ENCODE measurements at places on chromosomes 11 and 22.

DNA sequence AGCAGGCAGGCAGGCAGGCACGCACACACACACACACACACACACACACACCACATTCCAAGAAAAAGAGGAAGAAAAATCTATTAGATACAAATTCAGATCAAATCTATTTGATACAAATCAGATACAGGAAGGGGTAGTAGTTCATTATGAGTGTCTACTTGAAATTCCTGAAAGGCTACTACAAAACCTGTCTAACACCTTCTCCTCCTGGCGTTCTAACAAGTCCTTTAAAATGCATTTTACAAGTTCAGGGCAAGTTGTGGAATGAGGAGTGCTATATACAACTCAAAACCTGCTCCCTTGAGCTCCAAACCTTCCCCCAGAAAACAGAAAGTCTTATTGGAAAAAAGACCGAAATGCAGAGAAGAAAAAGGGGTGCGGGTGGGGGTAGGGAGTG is 476 bp downstream of the ARHGAP32 start:
- no peak for DNase-seq

- no peak for DNase-seq
Measured at GRCh38 chr22:47200273-47201051, 438.0 kb downstream of the TBC1D22A start.

GRCh38 chr22:39361496-39361895 is 11.7 kb downstream of the SYNGR1 start:
- no peak for DNase-seq

DNA sequence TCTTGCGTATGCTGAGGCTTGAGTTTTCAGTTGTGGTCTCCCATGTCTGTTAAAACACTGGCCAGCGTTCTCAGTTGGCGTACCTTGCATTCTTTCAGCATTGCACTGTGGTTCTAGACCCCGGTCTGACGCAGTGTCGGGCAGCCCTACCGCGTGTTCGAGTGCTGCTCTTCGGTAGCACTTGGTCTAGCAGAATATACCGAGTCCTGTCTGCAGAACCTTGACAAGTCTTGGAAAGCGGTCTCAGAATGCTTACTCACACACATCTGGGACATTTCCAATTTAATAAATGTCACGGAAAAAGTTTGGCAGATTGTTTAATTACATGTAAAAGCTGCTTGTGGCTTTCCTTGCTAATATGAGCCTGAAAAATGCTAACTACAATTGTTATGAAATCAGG is 32.6 kb downstream of the PPFIA1 start:
- no peak for DNase-seq

GRCh38 chr11:12585861-12586260 is 88.4 kb upstream of the TEAD1 start:
- DNase-seq, result no peak

DNA sequence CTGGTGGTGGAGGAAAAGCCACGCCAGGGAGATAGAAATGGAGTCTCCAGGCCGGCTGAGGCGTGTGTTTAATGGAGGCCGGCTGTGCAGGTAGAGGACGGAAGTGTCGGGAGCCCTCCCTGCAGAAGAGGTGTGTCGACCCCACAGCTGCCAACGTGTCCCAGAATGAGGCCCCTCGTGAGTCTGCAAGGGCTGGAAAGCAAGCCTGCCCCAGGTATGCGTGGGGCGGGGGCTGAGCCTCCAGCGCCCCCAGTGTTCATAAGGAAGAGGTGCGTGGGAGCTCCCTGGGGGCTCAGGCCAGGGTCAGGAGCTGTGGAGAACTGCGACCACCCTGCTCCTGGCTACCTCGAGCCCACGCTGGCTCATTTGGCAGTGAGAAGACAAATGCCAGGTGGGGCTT is 38.0 kb upstream of the JAM3 start:
- no peak for DNase-seq

DNA sequence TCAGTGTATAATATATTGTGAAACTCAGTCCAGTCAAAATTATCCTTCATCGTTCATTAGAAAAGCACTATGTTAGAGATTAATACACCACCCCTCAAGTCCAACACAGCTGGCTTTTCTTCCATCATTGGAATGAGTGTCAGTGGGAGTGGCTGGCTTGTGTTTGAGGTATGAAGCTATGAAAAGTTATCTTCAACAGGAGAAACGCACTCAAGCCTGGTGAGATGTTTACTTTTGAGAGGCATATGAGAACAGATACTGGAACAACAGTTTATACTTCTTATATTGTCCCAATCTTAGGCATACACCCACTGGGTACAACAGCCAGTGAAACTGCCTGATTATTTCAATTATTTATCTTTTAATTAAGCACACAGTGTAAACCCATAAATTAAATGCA is 34.3 kb downstream of the PLEKHB1 start:
- DNase-seq, result no peak

- DNase-seq, result no peak
Measured at GRCh38 chr11:34977089-34977912, 60.9 kb downstream of the PDHX start.

- DNase-seq, result no peak
Measured at GRCh38 chr11:12200279-12200990, 90.0 kb downstream of the MICAL2 start.

DNA sequence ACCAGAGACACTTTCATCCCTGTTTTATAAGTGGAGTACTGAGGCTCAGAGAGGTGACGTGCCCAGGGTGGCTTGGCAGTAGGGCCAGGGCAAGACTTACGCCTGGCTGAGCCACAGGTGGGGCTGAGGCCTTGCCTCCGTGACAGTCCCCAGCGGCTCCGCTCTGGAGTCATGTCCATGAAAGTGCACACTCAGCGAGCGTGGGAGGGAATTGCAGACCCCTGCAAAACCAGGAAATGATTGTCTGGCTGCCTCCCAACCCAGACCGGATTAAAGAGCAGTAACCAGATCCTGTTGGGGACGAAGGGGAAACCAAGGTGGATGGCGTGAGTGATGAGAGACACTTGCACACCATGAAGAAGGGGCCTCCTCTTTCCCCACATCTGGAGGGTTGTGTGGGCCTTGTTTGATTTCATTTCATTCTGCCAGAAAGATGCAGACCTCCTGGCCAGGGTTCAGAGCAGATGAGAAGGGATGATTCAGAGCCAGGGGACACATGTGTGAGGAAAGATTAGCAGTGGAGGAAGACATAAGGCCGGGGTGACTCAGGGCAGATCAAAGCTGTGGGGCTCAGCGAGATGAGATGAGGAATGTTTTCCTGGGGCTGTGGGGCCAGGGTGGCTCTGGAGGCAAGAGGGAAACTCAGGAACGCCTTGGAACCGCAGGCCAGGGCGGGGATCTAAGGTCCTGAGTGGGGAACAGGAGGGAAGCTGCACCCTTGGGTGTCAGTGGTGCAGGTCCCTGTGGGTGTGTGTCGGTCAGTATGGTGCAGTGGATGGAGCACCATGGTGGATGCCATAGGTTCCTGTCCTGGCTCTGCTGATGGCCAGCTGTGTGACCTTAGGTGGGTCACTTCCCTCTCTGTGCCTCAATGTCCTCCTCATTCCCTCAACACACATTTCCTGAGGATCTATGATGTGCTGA is 29.9 kb upstream of the LRRC32 start:
- no peak for DNase-seq

GRCh38 chr22:42994917-42995562 is 19.9 kb downstream of the PACSIN2 start:
- DNase-seq, result no peak

- DNase-seq, result no peak
Measured at GRCh38 chr22:25363474-25363873, 144.0 kb downstream of the CRYBB2 start.

- no peak for DNase-seq
Measured at GRCh38 chr11:61975638-61976419, 8.4 kb upstream of the FTH1 start.

- DNase-seq, result no peak
Measured at GRCh38 chr22:44555046-44555445, 57.0 kb upstream of the RTL6 start.

Measured in stimulated activated CD8-positive, alpha-beta memory T cell treated with anti-CD3 and anti-CD28 coated beads, Interleukin-7, amount 100 ng/mL, for 48 hours (primary cell).